ENCODE measurements at places on chromosomes 1 and 21.
A peak's percentile ranks its signal among the peaks of the same experiment; 100 is the strongest.

- no peak overlapping the region for H3K27ac ChIP-seq
- no peaks in the 10 kb centered on the region for H3K36me3 ChIP-seq
- no peaks in the 10 kb centered on the region for H3K27me3 ChIP-seq
Measured at GRCh38 chr1:86832433-86832832, 81.5 kb downstream of the SELENOF start.

DNA sequence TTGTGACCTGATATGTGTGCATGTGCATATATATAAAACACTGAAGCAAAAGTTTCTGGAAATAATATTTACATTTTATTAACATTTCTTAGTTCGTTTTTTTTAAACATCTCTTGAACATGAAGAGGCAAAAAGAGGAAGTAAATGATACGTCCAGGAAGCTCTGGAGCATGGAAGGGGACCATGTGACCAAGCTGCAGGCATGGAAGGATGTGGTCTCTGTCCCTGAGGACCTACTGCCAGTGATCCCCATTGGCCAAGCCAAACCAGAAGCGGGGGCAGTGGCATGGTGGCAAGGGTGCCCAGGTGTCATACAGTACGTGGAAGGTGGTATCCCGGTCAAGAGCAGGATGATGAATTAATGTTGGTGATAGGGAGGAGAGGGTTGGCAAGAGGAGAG is 268.3 kb upstream of the PROX1 start:
- no peaks in the 10 kb centered on the region for H3K36me3 ChIP-seq
- no peaks in the 10 kb centered on the region for H3K27me3 ChIP-seq
- H3K27ac ChIP-seq: no peak overlapping the region
- no peak overlapping the region for H3K4me3 ChIP-seq

DNA sequence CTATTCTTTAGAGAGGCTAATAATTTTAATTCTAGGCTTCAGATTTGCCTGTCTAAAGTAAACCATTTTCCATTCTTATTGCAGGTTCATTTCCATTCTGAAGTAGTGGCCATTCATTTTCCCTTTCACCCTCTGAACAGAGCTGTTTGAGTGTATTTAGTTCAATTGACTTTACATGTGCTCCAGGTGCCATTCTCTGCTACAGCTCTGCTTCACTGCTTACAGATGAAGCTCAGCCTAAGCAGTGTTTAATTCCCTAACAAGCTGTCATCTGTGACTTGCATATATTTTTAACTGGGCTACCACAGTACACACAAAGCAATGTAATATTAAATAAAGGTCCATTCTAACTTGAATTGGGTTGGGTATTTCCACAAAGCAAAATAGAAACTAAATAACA is 1031.6 kb downstream of the KCNT2 start:
- no peak for DNase-seq
- no peak overlapping the region for H3K4me3 ChIP-seq
- no peaks in the 10 kb centered on the region for H3K36me3 ChIP-seq

DNA sequence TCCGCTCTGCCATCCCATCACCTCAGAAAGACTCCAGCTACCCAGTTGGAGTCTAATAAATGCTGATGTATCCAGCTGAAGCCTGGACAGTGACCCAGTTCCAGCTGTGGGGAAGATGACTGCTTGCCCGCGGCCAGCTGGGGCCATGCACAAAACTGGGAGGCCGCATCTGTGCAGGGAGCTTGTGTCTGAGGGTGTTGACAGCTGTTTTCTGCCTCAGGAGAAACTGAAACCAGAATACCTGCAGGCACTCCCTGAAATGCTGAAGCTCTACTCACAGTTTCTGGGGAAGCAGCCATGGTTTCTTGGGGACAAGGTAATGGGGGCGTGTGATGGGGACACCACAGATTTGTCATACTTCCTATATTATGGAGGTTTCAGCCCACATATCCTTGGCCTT is 3.2 kb downstream of the GSTM2 start:
- no peak overlapping the region for H3K27ac ChIP-seq
- no peak overlapping the region for H3K4me3 ChIP-seq
- no peak for DNase-seq
- H3K27me3 ChIP-seq: no peaks in the 10 kb centered on the region

DNA sequence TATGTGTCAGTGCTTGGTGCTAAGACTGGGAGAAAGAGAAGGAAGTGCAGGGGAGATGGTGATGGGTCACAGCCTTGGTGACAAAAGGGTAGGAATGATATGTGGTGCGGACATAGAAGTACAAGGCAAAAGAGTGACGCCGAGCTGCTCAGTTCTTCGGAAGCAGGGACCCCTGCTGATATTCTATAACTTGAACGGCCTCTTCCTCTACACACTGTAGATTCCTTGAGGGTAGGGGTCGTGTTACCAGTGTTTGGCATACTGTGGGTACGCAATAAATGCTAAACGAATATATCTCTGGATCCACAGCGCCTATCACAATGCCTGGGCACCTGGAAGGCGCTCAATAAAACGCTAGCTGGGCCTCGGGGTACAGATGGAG is 488 bp downstream of the DBT start:
- peak overlapping the region; percentile 83 for H3K27ac ChIP-seq
- H3K36me3 ChIP-seq: no peaks in the 10 kb centered on the region
- peak overlapping the region; percentile 96 for H3K4me3 ChIP-seq
- no peaks in the 10 kb centered on the region for H3K27me3 ChIP-seq
- peaks cover 8% of the 10 kb centered on the region for H3K4me1 ChIP-seq
- DNase-seq: no peak

Measured in thymus (tissue), 14 donors.